Head of caudate nucleus (tissue), 42 donors: ENCODE measurements at places on chromosomes 12 and 14.
A peak's percentile ranks its signal among the peaks of the same experiment; 100 is the strongest.

- DNase-seq, result no peak
These were observed 1105.4 kb downstream of the VRK1 start for GRCh38 chr14:97902630-97903029.

GRCh38 chr14:54715239-54715638 lies 148.3 kb downstream of the SAMD4A start:
- DNase-seq, result peak; percentile 18

DNA sequence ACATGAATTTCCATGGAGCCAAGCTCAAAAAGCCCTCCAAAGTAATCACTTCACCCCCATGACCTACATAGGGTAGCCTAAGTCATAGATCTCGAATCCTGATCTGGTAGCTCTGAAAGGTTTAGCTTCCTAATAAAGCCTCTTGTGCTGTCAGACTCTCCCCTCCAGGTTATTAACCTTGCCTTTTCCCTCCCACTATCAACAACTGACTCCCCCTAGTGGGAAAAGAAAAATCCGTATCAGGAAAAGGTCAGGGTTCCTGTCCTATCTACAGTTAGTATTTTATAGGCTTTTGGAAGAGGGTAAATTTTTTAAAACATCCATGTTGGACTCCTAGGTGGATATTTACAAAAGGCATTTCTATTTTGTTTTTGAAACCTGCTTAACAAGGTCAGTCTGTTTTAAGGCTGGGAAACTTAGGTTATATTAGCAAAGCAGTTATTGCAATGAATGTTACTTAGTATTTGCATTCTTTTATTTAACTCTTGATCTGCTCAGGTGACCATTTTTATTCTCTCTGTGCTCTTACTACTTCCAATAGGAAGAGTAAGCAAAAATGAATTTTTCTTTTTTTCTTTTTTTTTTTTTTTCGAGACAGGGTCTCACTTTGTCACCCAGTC lies 8.0 kb downstream of the YY1 start:
- no peak for DNase-seq

GRCh38 chr14:90700933-90701776 lies 115.1 kb downstream of the TTC7B start:
- DNase-seq, result no peak

- DNase-seq, result no peak
These were observed 130.4 kb downstream of the GRIP1 start for GRCh38 chr12:66548338-66549049.

DNA sequence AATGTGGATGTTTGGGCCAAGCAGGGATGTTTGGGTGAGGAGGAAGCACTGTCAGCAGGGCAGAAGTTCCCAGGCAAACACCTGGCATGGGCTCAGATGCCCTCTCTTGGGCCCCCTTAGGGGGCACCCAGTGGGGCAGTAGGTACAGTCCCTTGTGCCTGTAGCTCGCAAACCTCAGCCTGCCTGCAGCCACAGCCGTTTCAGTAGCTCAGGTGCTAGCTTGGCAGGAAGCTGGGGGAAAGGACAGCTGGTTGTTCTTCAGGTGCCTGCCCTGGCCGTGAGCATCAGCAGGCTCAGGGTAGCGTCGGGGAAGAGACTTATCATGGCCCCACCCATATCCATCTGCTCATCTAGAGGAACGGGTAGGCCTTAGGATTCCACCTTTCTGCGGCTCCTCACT lies 67.5 kb downstream of the B4GALNT3 start:
- no peak for DNase-seq

GRCh38 chr14:23513818-23514643 lies 37.5 kb downstream of the ZFHX2 start:
- peak; percentile 31 for DNase-seq

DNA sequence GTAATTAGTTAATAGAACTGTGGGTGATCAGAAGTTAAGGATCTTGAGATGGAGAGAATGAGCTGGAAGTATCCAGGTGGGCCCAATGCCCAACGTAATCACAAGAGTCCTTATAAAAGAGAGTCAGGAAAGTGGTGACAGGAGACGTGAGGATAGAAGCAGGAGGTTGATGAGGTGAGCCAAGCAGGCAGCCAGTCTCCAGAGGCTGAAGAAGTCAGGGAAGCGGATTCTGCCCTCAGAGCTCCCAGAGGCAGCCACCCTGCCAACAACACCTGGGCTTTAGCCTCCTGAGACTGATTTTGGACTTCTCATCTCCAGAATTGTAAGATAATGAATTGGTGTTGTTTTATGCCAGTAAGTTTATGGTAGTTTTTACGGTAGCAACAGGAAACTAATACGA lies 10.1 kb upstream of the SAV1 start:
- DNase-seq, result no peak

GRCh38 chr12:54394281-54394719 lies 9.8 kb upstream of the ZNF385A start:
- peak; percentile 64 for DNase-seq

GRCh38 chr14:69530095-69530494 lies 44.6 kb downstream of the CCDC177 start:
- DNase-seq, result no peak

DNA sequence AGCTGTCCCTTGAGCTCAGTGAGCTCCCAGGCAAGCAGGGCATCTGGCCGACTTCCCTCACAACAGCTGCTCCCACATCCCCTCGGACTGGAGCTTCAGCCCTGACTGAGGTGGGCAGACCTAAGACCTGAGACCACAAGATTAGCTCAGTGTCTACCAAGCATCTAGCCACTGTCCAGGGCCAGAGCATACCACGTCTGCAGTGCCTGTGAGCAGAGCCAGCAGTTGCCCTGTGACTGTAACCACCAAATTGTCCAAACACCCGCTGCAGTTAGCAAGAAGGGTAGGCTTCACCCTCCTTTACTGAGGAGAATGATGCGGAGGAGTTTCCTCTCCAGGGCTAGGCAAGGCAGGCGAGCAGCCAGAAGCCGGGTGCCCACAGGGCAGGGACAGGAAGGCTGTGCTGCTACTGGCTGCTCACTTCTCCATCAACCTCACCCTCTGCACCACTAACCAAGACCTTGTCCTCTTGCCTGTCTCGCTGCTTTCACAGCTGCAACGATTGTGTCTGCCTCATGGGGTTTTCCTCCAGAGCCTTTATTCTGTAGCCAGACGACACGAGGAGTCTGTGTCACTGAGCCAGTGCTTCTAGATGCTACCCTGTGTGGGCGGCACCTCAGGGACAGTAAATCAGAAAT lies 53.9 kb downstream of the ANAPC7 start:
- no peak for DNase-seq
